ENCODE measurements at places on chromosomes 4 and X.

DNA sequence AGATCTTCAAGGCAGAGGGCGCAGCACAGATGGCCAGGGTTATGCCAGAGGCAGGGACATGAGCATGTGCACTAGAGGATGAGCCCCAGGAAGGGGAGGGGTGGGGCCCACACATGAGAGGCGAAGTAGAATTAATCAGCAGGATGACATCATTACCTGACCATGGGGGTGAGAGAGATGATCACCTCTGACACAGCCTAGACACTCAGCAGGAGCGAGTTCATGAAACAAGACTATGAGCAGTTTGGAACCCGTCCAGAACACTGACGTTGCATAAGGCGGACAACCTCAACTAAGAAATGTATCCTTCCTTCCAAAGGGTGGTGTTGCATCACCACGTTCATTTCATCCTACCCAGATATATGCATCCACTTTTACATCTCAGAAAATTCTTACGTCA lies 446.7 kb upstream of the TENM3 start:
- DNase-seq: no peak

- DNase-seq: no peak
Observed at GRCh38 chr4:118823471-118823870, 12.5 kb downstream of the SEC24D start.

GRCh38 chrX:34563804-34564203 lies 93.3 kb downstream of the TMEM47 start:
- DNase-seq: no peak

DNA sequence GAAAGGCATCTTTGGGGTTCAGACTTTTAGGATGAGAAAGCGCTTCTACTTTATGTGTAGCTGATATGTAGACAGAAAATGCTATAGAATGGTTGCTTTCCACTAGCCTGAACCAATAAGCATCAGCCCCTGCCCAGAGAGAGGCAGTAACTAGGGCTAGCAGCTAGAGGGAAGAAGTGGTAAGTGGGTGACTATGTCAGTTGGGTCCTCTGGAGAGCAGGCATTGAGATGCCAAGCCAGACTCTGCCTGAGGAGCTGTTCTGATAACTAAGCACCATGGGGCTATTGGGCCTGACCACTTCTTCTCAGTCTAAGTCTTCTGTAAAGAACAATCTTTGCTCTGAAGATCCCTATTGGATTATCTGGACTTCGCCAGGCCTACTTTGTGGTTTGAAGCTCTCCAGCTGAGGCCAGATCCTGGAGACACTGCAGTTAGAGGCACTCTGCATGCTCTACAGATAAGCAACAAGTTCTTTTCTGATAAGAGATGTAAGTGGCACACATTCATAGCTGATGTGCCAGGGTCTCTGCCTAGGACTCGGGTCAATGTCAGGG lies 146.1 kb downstream of the RBM46 start:
- no peak for DNase-seq

GRCh38 chr4:184513802-184514120 lies 39.4 kb upstream of the IRF2 start:
- no peak for DNase-seq

DNA sequence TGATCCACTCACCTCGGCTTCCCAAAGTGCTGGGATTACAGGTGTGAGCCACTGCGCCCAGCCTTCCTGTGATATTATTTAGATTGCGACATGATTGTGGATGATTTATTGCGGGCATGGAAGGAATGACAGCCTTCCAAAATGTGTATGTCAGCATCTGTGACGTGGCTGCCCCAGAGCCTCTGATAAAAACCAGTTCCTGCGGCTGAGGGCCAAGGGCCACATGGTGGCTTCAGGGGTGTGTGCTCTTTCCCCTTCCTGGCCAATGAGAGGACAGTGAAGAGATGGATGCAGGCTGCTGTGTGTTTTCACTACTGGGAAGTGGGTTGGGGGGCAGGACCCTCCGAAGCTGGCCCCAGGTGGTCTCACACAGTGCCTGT lies 57.4 kb upstream of the HGFAC start:
- DNase-seq: no peak

DNA sequence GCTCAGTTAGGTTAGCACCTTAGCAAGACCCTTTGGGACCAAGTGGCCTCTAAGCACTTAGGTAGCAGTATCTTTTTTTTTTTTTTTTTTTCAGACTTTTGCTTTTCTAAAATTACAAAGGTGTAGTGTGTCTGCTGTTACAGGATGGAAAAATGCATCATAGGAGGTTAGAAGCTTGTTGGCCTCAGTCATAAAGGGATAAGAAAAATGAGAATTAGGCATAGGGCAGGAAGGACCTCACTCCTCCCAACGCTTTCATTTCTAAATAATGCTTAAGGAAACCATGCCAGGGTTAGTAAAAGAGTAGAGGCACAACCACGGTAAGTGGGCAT lies 148.4 kb upstream of the PLAC1 start:
- DNase-seq: no peak

- no peak for DNase-seq
Observed at GRCh38 chr4:1463088-1463926, 57.1 kb upstream of the NKX1-1 start.

DNA sequence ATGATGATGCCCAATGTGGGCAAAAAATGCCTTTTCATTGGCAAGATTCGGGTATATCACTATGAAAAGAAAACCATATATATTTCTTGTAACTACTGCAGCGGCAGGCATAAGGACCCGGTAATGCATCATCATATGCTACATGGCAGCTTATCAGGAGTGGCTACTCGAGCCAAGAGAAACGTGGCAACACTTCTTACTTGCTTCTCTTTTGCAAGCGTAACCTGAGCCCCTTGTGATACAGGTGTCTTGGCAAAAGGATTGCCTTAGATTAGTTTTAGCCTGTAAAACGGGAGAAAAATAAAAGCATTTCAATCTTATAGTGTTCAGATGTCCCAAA lies 280.3 kb downstream of the SPRY1 start:
- DNase-seq: no peak

DNA sequence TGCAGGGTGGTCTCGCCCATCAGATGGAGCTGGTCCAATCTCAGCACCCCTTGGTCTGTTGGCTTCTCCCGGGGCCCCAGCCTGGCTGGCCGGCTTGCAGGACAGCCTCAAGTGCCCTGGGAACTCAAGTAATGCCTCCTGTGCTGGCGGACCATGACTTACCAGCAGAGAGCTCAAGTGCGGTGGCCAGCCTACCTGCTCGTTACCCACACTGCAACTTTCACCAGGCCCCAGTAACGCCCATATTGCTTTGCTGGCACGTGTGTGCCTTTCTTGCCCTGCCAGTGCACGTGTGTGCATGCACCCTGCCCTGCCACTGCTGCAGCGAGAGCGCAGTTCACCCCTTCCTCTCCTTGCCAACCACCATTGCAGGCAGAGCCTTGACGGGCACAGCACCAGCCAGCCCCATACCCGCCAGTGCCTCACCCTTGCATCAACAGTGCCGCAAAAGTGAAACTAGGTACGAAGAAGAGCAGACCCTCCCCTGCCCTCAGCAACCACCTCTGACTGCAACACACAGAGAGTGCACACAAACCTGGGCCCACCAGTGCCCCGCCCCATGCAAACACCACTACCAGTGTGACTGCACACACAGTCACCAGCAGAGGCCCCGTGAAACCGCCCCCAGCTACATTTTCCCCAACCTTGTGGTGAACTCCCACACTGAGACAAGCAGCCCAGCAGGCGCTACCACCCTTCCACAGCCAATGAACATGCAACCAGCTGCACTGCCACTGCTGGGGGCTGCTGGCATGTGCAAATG lies 88.9 kb upstream of the POU3F4 start:
- no peak for DNase-seq

DNA sequence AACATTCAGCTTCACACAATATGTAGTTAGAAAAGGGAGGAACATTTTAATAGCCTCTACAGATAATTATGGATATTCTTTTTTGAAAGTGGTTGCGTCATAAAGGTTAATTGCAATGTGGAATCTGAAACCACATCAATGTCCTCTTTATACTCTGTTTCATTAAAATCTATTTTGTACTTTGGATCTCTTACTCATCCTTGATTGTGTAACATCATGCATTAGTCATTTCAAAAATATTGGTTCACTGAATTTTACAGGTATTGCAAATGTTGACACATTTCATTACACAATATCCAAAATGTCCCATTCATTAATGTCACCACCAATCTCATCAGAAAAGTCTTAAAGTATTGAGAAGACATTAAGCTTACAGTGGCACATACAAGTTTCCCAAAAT lies 62.7 kb upstream of the USP9X start:
- no peak for DNase-seq

All from AG09319 (cell line).